ENCODE measurements at places on chromosomes 7 and 10.

DNA sequence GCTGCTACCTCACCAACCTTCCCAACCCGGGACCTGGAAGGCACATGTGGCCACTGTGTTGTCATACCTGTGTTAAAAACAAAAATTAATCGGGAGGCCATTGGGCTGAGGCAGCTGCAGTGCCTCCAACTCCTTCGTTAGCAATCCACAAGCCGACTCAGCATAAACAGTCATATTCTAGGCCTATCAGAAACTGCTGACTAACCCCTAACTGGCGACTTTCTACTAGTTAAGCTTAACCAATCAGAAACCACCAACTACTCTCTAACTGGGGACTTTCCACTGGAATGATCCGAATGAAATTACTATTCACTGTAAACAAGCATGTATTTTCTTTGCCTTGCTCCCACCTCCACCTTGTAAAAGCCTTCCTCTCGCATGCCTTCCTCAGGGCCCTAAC lies 14.1 kb upstream of the TMEM72 start:
- no peak for DNase-seq

GRCh38 chr7:101550641-101551541 lies 78.2 kb downstream of the MYL10 start:
- no peak for DNase-seq

- DNase-seq, result no peak
Observed at GRCh38 chr10:109866995-109867635, 56.2 kb downstream of the XPNPEP1 start.

- DNase-seq, result no peak
Observed at GRCh38 chr7:81779706-81780105, 9.9 kb upstream of the HGF start.

DNA sequence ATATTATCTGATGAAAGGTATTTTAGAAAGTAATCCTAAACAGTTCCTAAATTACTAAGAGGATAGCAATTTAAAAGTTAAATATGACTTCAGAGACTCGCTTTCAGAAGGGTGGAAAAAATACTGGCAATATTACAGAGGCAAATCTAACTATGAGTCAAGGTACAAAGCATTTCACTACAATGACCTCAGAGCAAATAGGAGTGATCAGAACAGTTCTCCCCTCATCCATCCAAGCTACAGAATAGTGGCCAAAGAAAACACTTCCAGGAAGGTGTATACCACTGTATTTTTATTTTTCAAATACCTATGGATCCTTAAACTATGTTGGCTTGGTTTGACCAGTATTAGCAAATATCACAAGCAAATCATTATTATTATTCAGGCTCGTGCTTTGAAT lies 112.8 kb upstream of the ODAD2 start:
- DNase-seq, result no peak

DNA sequence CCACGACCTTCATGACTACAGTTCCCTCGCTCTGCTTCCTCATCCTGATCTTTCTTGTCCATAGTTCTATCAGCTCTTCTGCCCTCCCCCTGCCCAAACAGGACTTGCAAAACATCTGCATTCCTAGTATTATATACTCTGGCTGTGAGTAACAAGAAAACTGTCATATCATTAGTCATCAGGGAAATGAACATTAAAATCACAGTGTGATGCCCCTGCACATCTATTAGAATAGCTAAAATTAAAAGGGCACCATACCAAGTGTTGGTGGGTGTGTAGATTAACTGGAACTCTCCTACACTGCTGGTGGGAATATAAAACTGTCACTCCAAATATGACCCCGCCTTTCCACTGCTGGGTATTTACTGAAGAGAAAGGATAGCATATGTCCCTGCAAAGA lies 141.8 kb downstream of the C7orf25 start:
- no peak for DNase-seq

DNA sequence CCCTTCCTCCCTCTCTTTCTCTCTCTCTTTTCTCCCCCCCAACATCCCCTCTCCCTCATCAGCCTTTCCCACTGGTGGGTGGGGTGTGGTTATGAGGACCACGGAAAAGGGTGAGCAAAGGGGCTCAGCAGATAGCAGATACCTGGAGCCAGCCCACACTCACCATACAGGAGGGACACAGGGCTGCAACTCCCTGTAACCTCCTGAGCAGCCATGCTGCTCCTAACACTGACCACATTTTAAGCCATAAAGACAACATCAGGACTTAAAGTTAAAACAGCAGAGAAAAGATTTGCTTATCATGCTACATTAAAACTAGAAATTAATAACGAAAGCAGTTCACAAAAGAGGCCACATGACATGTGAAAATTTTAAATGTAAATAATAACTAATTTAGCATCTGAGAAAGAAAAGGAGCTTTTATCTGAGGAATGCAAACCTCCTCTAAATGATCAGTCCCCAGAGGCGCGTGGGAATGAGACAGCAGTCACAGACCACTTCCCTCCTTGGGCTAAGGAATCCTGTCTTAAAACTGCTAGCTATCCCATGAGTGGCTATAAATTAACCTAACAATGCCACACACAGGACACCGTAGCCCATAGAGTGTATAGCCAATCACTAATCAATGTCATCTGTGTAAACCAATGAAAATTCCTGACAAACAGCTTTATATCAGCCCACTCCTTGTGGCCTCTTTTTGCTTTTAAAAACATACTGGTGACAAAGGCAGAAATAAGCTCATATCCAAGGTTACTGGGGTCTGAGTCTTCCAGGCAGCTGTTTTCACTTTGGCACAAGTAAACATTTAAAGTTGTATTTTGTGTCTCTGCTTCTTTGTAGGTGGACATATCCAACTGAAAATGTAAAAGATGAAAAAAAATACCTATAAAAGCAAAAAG lies 33.3 kb downstream of the PKD1L1 start:
- DNase-seq, result peak; percentile 42

DNA sequence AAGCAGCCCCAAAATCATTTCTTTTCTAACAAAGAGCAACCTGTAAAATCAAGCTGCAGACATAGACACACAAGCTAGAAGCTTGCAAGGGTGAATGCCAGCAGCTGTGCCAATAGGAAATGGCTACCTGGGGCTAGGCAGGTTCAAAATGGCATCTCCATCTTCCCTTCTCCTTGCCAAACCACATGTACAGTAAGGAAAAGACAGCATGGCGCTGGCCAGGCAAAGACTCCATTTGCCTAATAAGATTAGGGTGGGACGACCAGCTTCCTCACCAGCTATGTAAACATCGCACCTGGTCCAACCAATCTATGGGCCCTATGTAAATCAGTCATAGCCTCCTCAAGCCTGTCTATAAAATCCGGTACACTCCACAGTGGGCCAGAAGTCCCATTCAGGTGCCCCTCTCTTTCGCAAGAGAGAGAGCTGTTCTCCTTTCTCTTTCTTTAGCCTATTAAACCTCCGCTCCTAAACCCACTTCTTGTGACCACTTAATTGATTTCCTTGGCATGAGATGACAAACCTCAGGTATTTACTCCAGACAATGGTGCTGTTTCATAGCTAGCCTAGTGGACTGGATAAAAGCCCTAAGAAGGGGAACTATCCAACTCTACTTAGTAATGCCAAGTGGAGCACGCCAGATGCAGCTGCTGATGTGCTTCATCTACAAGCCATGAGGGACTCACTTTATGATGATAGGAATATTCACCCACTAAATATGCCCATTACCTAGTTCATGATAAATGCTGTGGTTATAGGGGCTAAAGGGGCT lies 44.1 kb downstream of the HTR7 start:
- no peak for DNase-seq

GRCh38 chr7:82273886-82274285 lies 169.7 kb downstream of the CACNA2D1 start:
- no peak for DNase-seq

- DNase-seq, result no peak
Observed at GRCh38 chr7:47389171-47389922, 192.6 kb downstream of the TNS3 start.

DNA sequence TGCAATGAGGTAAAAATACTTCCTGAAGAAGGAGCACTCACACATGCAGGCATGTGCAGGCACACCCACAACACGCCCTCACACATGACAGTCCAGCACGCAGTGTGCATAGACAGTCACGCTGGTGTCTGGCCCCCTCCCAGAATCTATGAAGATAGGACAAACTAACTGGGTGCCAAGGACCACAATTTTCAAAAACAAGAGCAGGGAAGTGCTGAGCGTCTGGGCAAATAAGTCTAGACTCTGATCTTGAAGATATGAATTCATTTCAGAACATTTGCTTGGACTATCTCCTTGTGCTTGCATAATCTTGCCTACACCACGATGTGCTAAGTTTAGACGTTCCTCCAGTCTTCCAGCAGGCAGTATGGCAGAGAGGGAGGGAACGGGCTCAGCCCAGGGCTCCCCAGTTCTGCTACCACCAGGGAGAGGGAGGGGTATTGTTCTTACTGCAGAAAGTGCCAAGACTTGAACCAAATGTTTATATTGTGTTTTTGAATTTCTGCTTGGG lies 276.5 kb upstream of the KLF6 start:
- DNase-seq, result no peak

- no peak for DNase-seq
Observed at GRCh38 chr7:44460325-44460724, 30.1 kb downstream of the NUDCD3 start.

- DNase-seq, result no peak
Observed at GRCh38 chr10:85280014-85280413, 951.6 kb downstream of the CCSER2 start.

DNA sequence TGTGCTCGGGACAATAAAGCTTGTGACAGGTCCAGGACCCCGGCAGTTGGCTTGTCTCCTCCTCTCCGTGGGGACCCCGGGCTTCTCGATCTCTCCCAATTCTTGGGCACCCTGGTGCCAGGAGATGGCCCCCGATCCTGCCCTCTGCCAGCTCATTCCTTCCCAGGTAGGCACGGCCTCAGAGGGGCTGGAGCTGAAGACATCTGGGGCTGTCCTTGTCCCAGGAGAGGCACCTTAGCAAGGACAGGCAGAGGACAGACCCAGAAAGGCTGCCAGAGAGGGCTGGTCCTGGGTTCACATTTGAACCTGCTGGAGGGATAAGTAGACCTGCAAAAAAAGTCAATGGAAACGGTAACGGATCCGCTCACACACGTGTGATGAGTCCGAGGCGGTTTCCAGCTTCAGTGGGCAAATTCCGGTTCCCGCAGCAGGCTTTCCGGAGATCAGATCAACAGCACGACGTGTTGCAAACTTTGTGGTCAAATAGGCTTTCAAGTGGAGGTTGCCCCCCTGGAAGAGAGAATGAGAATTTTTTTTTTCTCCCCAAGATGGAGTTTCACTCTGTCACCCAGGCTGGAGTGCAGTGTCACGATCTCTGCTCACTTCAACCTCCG lies 47.7 kb upstream of the GTF2IRD1 start:
- DNase-seq, result no peak

GRCh38 chr7:154860621-154861375 lies 142.1 kb downstream of the PAXIP1 start:
- no peak for DNase-seq

DNA sequence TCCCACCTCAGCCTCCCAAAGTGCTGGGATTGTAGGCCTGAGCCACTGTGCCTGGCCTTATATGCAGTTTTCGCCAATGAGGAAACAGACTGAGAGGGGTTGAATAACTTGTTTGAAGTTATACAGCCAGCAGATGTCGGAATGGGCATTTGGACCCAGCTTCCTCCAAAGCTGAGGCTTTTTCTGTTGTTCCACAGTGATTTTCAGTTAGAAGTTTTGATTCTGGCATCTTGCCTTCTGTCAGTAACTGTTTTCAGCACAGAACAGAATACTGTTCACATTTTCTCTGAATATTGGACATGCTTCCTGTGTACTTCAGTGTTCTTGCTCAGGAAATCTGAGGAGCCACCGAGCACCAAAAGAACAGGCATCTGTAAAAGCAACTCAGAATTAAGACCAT lies 287.2 kb downstream of the CAMK1D start:
- DNase-seq, result no peak

GRCh38 chr10:49616421-49617101 lies 2.7 kb downstream of the CHAT start:
- DNase-seq, result no peak

- DNase-seq, result peak; percentile 80
Observed at GRCh38 chr7:4738711-4739527, 36.5 kb upstream of the AP5Z1 start.

DNA sequence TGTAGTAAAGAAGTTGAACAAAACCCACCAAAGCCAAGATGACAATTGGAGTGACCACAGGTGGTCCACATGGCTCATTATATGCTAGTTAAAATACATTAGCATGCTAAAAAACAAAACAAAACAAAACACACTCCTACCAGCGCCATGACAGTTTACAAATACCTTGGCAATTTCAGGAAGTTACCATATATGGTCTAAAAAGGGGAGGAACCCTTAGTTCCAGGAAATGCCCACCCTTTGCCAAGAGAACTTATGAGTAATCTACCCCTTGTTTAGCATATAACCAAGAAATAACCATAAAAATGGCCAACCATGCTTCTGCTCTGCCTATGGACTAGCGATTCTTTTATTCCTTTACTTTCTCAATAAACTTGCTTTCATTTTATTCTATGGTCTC lies 979.1 kb upstream of the POT1 start:
- no peak for DNase-seq
